ENCODE measurements at places on chromosomes 3 and 15.

DNA sequence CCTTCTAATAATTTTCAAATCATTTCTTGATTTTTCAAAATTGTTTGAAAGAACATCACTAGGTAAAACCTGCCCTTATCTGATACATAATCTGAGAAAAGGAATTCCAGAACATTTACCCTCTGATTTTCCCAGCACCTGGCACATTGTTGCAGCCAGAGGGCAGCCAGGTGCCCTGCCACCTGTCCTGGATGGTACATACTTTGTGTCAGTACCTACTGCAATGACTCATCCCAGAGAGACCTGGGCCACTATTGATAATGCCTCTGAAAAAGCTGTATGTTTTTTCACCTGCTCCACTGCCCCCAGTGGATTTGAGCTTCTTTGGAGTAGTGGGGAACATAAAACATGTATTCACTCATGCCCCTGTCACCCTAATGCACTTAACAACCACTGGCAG, 648.9 kb upstream of the GBE1 start:
- DNase-seq = no peak

DNA sequence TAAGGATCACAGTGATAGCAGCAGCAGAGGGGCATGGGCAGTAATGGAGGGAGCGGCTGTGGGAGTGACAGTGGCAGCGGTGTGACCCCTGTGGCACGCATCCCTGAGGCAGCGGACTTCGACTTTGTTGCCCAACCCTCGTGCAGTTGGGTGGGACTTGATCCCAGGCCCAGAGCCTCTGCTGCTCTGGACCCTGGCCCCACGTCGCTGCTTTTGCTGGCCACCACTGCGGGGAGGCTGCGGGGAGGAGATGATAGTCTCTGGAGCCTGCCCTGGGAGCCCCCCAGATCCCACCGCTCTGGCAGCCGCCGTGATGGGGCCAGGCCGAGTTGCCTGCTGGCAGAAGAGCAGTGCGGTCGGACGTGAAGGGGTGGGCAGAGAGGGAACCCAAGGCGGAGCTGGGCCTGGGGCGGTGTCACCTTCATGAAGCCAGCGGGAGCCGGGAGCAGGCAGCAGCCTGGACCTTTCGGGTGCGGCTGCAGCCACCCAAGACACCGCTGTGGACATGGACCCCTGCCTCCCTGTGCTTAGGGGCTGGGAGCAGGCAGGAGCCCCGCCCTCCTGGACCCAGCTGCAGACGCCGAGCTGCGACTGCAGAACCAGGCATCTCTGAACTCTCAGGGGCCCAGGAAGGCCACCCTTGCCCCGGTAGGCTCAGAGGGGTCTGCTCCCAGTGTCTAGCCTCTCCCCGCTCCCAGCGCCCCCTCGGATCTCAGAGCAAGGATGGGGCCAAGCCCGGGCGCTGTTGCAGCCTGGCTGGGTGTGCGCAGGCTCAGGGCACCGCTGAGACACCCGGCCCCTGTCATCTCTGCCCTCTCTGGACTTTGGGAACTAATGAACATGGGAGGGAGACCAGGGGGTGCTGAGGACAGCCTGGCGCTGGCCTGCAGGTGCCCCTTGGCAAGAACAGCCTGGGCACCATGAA, 38.3 kb downstream of the COMMD2 start:
- DNase-seq = no peak

GRCh38 chr3:51530485-51530884, 8.0 kb upstream of the RAD54L2 start:
- DNase-seq = no peak

DNA sequence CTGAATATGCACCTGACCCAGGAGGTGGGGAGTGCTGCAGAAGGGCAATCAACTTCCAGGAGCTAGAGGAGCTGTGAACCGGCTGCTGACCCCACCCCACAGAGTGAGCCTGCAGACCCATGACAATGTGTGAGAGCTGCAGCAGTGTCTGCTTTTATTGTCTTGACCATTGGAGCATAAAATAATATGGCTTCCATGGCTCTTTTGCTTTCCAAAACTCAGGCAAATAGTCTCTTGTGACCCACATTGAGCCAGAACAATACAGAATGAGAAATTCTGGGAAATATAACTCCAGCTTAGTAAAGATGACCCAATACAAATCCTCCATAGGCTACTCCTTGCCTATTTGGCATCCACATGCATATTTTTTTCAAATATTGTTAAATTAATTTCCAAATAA, 309.6 kb downstream of the PYDC2 start:
- no peak for DNase-seq

DNA sequence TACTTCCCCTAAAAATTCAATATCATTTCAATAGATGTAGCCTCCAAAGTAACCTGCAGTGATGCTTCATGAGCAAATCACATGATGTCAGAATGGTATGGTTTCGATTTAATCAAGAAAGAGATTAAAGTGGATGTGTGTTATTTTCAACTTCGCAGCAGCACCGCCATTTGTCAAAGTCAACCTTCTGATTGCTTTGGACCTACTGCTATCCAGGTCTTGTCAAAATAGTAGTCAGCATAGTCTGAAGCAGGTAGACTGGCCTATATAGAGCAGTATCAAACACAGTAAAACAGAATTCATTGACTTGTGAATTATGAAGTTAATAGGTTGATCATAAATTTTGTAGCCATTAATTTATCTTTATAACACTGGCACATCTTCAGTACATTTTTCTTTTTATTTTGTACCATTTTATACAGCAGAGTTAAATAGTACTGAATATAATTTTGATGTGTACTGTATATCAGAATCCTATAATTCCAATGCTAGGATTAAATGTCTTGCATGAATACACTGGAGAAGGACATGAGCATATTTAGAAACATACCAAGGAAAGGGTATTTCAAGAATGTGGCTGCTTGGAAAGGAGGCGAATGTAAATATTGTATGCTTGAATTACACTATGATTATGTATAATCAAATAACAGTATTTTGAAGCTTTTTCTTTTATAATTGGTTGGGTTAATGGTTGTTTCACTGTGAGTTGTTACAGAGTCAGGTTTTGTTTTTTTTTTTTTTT, 79.6 kb downstream of the CDIN1 start:
- no peak for DNase-seq

- DNase-seq = peak; percentile 34
Measured at GRCh38 chr3:63067999-63068645, 192.9 kb upstream of the CADPS start.

GRCh38 chr15:33440900-33441299, 130.1 kb downstream of the RYR3 start:
- DNase-seq = no peak

GRCh38 chr3:172707967-172708366, 2.9 kb downstream of the NCEH1 start:
- no peak for DNase-seq

Data from KBM-7 (cell line).